Stimulated activated CD4-positive, alpha-beta T cell treated with anti-CD3 and anti-CD28 coated beads, Interleukin-1b, Interleukin-23, amount 100 ng/mL, for 1 hour (primary cell): ENCODE measurements at places on chromosomes 12 and 14.

- DNase-seq: no peak
Measured at GRCh38 chr12:63394349-63394748, 243.3 kb upstream of the AVPR1A start.

GRCh38 chr12:113891739-113892520, 74.2 kb downstream of the RBM19 start:
- no peak for DNase-seq

DNA sequence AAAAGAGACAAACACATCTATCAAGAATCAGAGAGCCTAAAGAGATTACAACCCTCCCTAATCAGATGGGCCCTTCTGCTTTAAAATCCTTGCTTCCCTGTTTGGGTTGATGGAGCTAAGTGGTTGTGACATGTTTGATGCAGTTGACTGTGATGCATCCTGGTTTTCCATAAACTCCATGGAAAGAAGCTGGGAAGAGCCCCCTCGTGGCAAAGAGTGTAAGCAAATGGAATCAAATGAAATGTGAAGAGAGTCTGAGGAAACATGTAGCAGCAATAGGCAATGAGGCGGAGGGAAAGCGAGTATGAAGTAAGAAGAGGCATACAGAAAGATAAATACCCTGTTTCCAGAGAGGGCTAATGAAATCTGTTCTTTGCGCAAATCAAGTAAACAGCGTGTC, 70.4 kb upstream of the SLCO1C1 start:
- no peak for DNase-seq

DNA sequence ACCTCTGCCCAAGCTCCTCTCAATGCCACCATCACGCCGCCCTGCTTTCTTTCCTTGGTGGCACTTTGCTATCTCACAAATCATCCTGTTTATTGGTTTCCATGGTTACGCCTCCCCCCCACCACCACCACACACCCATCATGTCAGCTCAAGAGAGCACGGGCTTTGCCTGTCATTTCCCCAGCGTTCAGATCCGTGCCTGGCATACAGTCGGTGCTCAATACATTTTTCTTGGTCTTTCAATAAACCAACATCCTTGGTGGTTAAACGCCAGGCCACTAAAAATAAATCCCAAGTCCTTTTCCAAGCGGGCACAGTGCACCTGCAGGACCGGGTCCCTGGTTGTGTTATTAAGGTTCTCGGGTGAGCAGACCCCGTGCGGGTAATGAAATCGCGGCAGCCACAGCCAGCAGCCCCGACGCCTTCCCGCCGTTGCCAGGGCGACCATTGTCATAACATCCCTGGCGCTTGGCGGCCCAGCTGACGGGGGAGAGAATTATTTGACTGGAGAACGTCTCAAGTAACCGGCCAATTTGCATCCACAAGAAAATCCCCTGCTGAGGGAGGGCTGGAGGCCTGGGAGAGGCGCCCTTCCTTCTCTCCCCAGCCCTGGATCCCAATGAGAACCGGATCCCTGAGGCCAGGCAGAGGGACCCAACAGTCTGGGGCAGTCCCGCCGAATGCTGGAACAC, 92.9 kb downstream of the KSR2 start:
- DNase-seq: no peak

DNA sequence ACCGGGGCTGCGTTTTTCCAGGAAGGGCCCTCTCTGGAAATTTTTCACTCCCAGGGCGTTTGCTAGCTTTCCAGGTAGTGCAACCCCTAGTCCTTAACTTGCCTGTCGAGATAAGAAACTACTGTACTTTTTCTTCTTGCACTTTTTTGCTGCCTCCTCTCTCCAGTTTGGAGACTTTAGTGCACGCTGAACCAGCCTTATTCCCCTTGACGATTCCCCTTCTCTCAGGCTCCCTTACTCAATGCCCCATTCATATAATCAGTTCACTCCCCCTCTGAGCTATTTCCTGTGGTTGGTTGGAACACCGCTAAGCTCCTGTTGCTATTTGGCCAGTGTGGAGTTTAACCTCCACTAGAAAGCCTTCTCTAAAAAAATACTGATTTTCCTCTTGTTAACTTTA, 682 bp downstream of the CREBL2 start:
- no peak for DNase-seq

GRCh38 chr14:54784657-54785056, 118.0 kb downstream of the GCH1 start:
- DNase-seq: no peak

DNA sequence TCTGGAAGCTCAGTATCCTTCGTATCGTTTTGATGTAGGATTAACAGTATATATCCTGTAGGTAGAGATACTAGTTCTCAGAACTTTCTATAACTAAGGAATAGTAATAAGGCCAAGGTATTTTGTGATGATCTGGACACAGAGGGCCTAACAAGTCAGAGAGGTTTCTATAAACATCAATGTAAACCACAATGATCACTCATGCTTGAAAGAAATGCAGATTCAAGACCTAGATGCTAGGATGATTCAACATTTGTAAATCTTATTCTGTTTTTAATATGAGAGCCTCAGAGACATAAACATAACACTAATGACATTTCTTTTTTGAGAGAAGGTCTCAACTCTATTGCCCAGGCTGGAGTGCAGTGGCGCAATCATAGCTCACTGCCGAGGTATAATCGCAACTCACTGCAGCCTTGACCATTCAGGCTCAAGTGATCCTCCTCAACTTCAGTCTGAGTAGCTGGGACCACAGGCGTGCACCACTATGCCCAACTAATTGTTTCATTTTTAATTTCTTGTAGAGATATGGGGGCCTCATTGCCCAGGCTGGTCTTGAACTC, 16.2 kb downstream of the SUPT16H start:
- no peak for DNase-seq

- DNase-seq: no peak
Measured at GRCh38 chr12:5581616-5582015, 149.7 kb downstream of the NTF3 start.

DNA sequence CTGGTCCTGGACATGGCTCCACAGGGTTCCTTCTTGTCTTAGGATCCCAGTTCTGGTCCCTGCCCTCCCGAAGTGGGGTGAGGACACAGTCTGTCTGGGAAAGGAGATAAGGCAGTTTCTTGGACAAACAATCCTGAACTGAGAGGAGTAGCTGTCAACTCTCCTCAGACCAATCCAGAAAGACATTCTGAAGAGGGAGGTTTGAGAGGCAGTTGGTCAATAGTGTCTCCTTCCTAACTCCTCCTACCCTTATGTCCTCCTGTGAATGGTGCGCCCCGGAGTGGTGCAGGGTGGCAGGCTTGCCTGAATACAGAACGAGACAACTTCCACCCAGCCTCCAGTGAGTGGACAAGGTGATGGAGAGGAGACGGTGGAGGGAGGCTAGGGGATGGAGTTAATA, 15.4 kb upstream of the ASIC1 start:
- no peak for DNase-seq

- no peak for DNase-seq
Measured at GRCh38 chr14:42715316-42715715, 1108.6 kb downstream of the LRFN5 start.

DNA sequence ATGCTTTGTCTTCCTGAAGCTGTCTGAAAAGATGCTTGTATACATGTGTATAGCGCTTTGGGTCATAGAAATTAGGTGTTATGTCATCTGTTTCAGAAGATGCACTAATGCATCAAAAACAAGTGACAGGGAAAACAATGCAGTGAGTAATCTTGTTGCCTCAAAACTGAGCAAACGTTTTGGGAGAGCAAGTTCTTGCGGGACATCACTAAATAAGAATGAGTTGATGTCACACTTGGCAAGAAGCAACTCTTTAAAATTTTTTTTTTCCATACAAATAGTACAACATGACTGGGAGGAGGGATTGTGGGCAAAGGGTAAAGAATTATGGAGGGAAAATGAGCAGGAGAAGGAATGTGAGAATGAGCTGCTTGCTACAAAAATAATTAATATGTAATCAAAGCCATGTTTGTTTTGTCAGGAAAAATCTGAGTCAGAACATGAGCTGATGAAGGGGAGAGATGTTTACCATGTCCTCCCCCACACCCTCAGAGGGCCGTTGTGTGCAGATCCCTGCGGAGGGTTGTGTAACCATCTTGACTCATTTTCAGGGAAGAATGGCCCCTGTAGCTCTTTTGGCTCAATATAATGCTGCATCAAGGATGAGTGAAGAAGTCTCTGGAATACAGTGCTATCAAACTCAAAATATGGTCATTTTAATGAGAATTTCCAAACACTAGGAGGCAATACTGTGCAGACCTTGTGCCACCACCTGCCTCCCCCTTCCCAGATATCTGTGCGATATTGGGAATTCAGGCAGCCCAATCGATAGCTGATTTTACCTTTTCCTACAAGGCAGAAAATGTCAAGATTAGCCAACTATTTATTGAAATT, 41.4 kb downstream of the BORCS5 start:
- no peak for DNase-seq

DNA sequence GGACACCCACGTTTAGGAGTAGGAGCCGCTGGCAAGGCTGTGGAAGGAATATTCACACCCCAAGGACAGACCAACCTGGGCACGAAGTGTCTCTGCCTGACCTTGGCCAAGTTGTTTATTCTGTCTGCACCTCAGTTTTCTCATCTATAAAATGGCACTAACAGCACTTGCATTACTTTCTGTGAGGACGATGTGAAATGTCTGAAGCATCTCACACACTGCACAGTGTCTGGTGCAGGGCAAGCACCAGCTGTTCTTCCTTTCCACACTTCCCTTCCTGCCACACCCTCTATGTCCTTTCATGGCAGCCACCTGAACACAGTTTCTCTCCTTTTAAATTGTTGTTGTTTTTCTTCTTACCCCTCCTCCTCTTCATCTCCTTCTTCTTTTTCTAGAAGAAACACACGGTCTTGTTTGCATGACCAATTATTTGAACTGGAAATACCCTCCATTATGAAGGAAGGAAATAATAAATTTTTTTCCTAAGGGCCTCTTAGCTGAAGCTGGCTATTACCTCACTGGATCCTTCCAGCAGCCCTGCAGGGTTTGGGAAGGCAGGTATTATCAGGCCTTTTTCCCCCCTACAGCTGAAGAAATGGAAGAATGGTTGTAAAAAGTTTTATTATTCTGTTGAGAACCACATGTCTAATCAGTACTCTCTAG, 42.9 kb upstream of the ATP23 start:
- no peak for DNase-seq

DNA sequence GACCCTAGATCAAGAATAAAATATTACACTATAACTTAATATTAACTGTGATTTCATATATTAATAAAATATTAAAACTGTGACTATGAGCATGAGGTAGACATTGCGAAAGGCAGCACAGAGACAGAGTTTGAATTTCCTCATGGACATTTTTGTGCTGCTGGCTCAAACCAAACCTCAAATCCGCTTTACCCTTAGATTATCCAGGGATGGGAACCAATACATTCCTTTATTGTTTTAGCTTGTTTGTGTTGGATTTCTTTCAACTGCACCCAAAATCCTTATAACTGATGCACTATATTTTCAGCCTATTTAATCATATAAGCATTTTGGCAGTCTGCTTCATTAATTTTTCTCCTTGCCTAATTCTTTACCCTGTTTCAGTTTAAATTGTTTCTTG, 436.7 kb downstream of the ATP23 start:
- no peak for DNase-seq

- no peak for DNase-seq
Measured at GRCh38 chr12:110102255-110102654, 21.9 kb upstream of the IFT81 start.

DNA sequence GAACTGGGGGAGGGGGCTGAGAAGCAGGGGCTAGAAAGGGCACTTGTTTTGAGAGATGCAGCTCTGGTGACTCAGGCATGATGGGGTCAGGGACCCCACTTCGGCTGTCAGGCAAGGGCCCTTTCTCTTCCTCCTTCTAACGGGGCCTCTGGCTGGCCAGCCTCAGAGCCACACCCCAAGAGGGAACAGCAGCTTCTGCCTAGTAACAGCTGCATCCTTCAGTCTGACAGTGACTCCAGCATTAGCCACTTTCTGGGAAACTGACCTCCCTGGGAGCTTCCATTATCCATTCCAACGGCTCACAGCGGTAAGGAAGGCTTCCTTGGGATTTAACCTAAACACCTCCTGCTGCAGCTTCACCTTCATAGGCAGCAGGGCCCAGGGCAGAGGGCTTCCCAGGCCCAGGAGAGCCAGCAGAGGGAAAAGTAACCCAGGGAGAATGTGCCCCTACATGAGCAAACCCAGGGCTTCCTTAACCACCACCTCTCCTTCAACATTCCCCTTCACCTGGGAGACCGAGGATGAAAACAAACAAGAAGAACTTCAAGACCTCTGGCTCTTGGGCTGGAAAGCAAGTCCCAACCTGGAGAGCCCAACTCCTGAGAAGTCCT, 2.7 kb downstream of the NCKAP5L start:
- no peak for DNase-seq

- no peak for DNase-seq
Measured at GRCh38 chr12:12518464-12518845, 44.2 kb downstream of the DUSP16 start.

DNA sequence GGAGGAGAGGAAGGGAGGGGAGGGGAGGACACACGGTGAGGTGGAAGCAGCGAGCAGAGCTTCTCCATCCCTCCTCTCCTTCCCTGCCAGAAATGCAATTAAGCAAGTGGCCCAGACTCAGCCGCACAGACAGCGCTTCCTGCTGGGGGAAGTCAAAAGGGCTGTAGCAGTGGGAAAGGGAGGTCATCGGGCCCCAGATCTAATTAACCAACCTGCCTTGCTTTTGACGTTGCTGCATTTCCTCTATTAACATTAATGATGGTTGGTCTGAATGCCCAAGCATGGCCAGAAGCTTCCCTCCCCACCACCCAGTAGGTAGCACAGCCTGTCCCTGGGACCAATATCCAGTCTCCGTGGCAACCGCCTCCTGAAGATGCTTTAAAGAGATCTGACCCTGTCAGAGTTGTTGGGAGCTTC, 4.6 kb upstream of the NGB start:
- no peak for DNase-seq

GRCh38 chr14:93231129-93231979, 24.3 kb downstream of the UBR7 start:
- DNase-seq: no peak

DNA sequence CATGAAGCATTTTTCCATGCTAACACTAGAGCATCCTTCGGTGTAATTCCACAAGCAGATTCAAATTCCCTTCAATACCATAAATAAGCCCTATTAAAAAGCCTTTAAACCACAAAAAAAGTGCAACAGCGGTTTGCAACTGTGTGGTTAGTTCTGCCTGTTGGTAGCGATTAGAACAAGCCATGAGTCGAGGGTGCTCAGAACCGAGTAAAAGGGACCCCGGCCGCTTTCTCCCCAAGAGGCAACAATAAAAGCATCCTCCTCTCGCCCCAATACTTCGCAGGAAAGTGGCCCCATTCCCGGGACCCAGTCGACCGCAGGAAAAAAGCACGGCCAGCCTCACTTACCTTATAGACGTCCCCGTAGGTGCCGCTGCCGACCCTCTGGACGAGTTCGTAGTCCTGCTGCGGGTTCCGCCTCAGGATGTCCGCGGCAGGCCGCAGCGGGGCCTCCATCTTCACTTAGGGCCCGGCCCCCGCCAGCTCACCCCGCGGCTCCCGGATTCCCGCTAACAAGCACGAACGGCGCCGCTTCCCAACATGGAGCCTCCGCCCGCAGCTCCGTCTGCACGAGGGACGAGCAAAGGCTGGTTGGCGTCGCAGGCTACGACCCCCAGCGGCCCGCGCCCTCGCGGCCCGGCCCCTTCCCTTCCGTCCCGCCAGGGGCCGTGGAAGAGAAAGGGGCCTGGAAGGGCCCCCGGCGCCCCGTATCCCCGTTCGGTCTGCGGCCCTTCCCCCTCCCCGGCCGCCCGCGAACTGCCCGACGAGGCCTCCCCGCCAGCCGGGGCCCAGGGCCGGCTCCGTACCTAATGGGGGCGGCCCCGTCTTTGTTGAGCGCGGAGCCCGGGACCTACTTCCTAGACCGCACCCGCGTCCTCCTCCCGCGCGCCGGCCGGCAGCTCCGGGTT, 521 bp downstream of the MAP4K5 start:
- no peak for DNase-seq
